ENCODE measurements at places on chromosomes 12 and 14.
A peak's percentile ranks its signal among the peaks of the same experiment; 100 is the strongest.

GRCh38 chr12:122304924-122305323 lies 38.6 kb upstream of the VPS33A start:
- DNase-seq: no peak

DNA sequence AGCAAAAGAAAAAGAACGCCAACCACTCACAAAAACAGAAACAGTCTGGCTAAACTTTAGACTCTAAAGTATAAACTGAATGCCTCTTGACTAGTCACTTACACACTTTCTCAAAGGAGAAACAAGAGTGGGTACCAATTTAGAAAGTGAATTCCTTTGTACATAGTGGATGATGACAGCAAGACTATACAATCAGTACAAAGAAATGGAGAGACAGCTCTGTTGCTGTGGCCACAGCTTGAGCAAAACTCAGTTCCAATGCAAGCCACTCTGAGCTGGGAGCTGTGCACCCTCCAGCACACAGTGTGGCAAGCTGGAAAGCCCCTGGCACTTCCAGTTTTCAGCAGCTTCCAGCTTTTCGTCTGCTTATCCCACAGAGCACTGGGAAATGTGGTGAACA lies 21.7 kb downstream of the NT5DC3 start:
- DNase-seq: no peak

GRCh38 chr14:99518441-99519346 lies 37.5 kb downstream of the CCNK start:
- DNase-seq: peak; percentile 63

- DNase-seq: no peak
Observed at GRCh38 chr14:95006051-95006450, 151.3 kb downstream of the DICER1 start.

GRCh38 chr14:86430853-86431252 lies 900.9 kb downstream of the FLRT2 start:
- peak; percentile 14 for DNase-seq

GRCh38 chr14:103279142-103280025 lies 54.7 kb upstream of the EIF5 start:
- no peak for DNase-seq

DNA sequence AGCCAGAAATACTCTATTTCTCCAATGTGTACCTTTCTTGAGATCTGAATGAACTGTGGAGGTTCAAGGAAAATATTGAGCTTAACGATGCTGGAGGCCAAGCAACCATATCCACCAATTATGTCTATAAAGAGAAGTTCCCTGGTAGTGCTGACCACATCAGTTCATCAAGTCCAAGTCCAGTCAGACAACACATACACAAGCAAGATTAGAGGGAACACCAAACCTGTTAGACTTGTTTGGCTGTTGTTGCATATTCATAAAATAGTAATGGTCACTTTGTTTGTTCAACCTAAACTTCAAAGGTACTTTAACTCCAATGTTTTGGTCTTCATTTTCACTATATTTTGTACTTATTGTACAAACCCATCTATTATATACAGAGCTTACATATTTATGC lies 81.6 kb downstream of the LMO3 start:
- no peak for DNase-seq

GRCh38 chr14:80955416-80955941 lies at the start of gene TSHR:
Gene TSHR, plus strand, starts transcription at chr14:80955621. Its CDS starts 60 bp downstream, at chr14:80955681.
- DNase-seq: no peak

DNA sequence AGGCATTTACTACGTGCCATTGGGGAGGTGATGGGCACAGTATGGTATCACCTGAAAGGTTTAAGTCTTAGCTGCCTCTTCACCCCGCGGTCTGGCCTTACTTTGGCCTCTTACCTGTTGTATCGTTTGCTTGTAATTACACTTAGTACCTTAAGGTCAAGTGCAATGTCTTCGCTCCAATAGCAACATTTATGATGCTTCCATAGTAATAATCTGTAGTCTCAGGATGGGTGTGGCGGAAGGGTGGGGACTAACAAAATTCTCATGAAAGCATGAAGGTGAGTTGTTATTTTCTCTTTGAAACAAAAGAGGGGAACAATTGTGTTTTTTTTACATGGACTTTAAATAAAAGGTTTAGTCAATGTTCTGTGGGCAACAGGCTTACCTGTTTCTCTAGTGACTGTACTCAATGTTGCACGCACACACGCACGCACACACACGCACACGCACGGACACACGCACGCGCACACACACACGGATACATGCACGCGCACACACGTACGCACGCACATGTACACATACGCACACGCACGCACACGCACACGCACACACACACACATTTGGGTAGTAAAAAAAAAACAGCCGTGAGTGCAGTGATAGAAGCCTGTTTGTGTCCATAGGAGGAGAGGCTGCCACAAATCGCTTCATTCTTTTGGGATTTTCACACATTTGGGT lies 91.4 kb downstream of the DNAH10 start:
- no peak for DNase-seq

- DNase-seq: no peak
Observed at GRCh38 chr12:13606290-13606689, 375.1 kb downstream of the GRIN2B start.

- DNase-seq: no peak
Observed at GRCh38 chr14:55412676-55413075, 1.0 kb upstream of the ATG14 start.

GRCh38 chr12:6347367-6348338 lies 5.8 kb upstream of the TNFRSF1A start:
- DNase-seq: no peak

- no peak for DNase-seq
Observed at GRCh38 chr12:64218597-64218996, 3.5 kb downstream of the KICS2 start.
